Fibroblast of skin of back (primary cell): ENCODE measurements at places on chromosomes 6 and 20.

DNA sequence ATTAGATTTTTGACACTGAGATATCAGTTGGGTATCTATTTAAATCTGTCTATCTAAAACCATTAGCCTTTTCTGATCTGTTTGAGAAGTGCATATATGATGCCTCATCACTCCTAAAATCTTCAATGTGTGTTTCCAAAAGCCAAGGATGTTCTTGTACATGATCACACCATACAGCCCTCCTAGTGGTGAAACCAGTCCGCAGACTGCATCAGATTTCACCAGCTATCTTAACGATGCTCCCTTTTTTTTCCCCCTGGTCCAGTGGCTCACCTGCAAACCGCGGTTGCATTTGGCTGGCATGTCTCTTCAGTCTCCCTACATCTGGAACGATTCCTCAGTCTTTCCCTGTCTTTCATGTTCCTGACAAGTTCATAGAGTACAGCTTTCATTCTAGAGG is 4.0 kb downstream of the KIZ start:
- DNase-seq, result no peak

DNA sequence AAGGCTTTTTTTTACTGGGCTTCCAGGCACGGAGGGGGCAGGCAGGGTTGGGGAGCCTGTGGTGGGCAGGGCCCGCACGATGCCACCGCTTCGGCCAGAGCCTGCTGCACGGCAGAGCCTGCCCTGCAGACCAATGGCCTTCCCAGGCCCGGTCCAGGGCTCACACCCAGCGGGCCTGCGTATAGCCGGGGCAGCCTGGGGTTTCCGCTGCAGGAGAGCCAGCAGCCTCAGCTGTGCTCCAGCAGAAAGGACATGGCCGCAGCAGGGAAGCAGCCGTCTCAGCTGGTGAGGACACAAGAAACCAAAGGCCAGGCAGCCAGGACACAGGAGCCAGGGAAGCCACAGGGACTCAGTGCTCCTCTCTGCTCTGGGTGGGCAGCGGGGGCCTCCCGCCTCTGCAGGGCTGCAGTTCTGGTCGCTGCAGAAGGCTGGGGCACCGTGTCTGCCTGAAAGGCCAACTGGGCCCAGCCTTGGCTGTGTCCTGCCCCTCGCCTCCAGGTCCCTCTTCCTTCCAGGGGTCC is 90.6 kb downstream of the TTLL2 start:
- no peak for DNase-seq

DNA sequence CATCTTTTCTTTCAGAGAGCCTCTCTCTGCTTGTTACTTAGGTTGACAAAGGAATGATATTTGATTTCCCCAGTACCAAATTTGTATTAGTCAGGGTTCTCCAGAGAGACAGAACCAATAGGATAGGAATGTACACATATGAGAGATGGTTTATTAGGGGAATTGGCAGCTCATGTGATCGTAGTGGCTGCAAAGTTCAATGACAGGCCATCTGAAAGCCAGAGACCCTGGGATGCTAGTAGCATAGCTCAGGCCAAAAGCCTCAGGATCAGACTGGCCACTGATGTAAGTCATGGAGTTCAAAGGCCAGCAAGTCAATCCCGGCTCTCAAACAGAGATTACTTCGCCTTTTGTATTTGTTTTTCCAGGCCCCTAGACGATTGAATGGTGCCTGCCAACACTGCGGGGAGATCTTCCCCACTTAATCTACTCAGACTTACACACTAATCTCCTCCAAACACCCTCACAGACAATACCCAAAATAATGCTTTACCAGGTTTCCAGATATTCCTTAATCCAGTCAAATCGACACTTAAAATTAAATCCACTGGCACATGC is 215.5 kb downstream of the ALDH8A1 start:
- no peak for DNase-seq

DNA sequence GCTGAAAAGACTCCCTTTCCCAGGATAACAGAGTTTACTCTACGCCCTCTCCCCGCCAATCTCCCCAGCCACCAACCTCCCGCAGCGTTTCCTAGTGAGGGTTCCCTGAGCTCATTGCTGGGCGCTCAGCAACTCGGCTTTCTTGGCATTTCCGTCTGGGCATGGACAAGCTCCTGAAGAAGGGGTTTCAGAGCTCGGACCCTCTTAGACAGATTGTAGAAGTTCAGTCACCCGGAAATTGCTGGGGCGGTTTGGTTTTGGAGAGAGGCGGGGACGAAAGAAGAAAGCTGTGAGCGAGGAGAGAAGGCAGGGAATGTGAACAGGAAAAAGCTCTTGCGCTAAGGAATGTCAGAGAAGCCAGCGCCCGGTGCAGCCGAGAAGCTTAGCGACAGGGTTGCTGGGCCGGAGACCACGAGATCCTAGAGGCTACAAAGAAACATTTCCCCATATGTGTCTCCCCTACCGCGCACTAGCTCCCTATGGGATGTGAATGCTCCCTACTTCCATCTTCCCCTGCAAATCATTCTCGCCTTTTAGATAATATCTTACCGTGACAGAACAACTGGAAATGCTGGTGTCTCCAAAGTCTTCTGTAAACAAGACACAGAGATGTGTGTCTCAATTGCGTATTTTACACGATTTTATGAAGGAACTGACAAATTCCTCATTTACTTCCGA is 15.8 kb downstream of the POM121L2 start:
- DNase-seq, result peak; percentile 39

DNA sequence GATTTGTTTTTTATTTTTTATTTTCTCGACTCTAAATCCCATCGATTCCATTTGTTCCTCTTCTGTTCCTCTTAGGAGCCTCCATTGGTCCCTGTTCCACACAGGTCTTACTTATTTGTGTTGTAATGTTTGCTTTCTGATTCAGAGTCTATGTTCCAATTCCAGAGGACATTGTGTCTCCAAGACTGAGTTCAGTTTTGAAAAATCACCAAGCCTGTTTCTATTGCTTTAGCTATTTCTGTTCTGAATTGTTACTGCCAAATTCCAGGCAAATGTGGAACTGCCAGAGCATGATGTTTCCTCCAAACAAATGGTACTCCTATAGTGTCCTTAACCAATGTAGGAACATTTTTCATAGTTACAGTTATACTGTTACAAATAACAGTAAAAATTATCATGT is 270.9 kb upstream of the SPTLC3 start:
- no peak for DNase-seq

DNA sequence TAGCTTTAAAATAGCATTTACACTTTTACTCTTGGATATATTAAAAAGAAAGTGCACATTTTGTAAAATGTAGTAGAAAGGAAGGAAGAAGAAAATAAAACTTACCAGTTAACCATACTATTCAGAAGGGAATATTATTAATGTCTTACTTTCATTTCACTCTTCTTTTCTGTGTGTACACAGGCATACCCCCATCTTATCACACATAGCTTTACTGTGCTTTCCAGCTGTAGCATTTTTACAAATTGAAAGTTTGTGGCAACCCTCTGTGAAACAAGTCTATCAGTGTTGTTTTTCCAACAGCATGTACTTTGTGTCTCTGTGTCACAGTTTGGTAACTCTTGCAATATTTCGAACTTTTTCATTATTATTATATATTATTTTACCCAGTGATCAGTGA is 314.5 kb downstream of the UTRN start:
- no peak for DNase-seq

GRCh38 chr20:58054780-58055373 is 173.6 kb downstream of the ANKRD60 start:
- DNase-seq, result no peak

GRCh38 chr20:47289096-47289495 is 67.4 kb downstream of the ZMYND8 start:
- DNase-seq, result no peak

DNA sequence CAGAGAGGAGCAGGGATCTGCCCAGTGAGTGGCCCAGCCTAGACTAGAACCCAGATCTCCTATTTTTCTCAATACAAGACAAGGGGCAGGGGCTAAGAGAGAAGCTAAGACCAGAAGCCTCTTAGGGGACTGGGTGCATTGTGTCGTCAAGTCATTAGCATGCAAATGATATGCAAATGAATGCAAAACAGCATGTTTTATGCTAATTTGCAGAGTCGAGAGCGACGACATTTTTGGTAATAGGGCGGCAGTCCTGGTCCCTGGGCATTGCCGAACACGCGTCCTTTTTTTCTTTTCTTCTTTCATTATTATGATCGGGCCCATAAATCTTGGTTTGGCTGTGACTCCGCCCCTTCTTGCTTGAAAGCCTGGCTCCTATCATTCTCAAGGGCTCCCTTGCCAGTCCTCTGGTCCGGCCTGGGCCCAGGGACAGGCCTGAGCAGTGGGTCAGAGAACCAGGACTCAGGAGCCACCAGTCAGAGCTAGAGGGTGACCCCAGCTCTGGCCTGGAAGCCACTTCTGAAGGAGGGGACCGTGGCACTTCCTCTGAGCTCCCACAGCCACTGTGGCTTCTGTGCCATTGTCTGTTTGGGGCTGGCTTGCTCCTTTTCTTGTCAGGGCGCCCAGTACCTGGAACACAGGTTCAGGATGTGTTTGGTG is 32.0 kb upstream of the SCRT2 start:
- no peak for DNase-seq

GRCh38 chr6:113842165-113842564 is 15.0 kb upstream of the MARCKS start:
- DNase-seq, result peak; percentile 37

DNA sequence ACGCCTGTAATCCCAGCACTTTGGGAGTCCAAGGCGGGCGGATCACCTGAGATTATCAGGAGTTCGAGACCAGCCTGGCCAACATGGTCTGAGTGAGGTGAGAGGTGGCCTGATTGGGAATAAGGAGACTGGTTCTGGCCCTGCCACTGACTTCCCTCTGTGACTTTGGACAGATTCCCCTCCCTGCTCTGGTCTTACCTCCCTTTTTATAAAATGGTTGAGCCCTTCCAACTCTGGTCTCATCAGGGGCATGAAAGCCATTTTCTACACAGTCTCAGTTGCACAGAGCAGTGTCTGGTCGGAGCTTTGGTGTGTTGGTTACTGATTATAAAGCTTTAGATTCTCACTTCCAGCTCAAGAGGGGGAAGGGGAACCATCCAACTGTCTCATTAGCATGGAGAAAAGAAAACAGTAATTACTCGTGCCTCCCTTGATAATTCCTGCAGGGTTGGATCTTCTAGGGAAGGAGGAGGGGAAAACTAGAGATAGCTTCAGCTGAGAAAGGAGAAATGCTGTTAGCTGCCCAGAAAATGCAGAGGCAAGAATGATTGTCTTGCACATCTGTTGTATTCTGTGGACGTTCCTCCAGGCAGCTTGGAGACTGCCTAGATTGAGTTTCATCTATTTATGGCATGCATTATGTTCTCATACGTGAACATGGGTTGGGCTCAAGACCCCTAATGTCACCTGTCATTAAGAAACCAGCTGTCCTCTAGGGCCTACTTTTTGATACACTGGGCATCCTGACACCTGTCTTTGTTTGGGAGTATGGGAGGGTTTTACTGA is 30.4 kb downstream of the RALY start:
- DNase-seq, result no peak

DNA sequence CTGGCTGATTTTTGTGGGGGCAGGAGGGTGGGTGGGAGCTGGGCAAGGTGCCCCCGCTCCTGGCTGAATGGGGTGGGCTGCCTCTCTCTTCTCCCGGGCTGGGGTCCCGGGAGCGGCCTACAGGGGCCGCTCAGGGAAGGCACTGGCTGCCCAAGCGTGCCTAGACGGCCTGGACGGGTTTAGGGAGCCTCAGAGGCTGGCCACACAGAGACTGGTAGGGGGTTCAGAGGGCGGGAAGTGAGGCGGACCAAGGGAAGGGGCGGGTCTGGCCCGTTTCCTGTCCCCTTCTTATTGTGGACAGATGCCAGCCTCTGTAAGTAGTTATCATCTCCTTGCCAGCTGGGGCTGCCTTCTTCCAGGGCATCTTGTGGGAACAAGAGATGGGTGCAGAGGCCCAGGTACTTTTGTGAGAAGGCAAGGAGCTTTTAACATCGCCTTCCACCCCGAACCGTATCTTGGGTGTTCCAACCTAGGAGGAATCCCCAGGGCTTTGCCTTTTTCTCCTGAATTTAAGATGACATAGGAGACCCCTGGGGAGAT is 437 bp downstream of the CD40 start:
- peak; percentile 20 for DNase-seq

- peak; percentile 85 for DNase-seq
These were observed 90.7 kb upstream of the ARID1B start for GRCh38 chr6:156686301-156686994.

- no peak for DNase-seq
These were observed 66.3 kb downstream of the SLX4IP start for GRCh38 chr20:10501402-10501801.
